Fibroblast of skin of right biceps (primary cell): ENCODE measurements at places on chromosomes 2 and 18.

DNA sequence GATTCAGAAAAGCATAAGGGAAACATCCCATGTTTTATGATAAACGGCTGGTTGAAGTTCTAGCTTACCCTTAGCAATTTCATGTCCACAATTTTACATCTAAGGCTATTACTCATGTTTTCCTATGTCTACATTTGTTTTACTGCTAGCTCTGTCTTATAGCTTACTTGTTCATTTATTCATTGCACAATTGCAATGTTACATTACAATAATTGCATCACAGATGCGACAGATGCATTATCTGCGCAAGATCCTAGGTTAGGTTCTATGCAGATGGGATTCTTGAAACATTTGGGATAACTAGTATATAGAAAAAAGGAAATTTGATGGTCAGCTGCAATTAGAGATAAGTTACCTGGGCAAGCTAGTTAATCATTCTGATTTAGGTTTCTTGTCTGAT is 108.4 kb downstream of the ARHGAP28 start:
- no peak for DNase-seq

- no peak for DNase-seq
Measured at GRCh38 chr18:56562479-56562878, 75.9 kb downstream of the TXNL1 start.

GRCh38 chr2:123463886-123464285 is 561.2 kb upstream of the CNTNAP5 start:
- no peak for DNase-seq

DNA sequence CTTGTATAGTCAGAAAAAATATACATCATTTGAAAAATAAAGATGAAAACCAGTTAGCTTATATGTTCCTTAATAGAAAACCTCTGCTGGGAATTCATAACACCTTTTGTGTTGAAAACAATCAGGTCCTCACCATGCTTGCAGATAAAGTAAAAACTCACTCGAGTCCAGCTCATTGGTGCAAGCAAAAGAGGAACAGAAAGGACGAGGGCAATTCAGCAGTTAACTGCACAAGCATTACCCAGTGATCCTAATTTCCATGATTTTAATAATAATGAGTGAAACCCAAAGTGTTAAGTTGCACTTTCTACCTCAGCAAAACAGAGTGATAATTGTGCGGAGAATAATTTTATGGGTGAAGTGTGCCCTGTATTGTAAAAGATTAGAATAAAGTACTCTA is 839.9 kb downstream of the BCL11A start:
- no peak for DNase-seq

GRCh38 chr2:222862106-222862908 is 1.5 kb downstream of the ACSL3 start:
- no peak for DNase-seq

GRCh38 chr18:10518595-10519255 is 7.1 kb upstream of the NAPG start:
- peak; percentile 62 for DNase-seq

DNA sequence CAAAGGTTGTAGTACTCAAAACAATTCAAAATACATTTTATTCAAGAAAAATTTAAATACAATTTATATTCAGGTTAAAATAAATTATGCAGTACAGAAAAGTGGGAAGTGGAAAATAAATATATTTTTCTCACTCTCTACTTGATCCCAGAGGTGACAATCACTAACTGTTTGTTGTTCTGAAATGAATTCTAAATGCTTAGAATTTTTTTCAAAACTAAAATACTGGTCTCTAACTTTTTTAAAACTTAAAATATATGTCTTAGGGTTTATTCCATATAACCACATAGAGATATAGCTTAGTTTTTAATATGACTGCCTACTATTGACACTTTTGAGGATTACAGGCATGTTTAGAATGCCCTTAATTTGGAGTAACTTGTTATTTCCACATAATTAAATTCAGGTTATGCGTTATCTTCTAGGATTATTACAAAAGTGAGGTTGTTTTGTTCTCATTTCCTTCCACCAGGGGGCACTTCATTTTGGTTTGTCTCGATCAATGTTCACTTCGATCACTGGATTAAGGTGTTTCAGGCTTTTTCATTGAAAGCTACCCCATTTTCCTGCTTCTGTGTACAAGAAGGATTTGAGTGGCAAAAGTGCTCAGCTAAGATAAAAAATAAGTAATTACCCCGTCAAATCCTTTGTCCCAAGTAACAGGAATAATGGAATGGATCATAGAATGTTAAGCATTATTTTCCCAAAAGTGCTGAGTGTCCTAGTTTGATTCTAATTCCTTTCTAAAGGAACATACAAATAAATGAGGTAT is 27.1 kb upstream of the TFPI start:
- peak; percentile 53 for DNase-seq

DNA sequence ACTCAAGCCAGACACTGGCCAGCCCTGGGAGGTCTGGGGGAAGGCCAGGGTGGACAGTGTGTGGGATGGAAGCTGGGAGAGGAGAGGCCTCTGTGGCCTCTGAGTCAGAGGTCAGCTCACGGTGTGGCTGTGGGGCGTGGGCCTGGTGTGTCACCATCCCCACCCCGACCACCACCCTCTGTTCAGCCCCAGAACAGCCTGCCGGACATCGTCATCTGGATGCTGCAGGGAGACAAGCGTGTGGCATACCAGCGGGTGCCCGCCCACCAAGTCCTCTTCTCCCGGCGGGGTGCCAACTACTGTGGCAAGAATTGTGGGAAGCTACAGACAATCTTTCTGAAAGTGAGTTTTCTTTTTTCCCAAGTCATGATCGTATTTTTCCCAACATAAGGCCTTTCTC is 110.5 kb downstream of the DYSF start:
- no peak for DNase-seq

- no peak for DNase-seq
Measured at GRCh38 chr18:30766053-30766452, 276.5 kb downstream of the DSC3 start.

- DNase-seq, result no peak
Measured at GRCh38 chr2:119242276-119243119, 18.9 kb downstream of the STEAP3 start.

DNA sequence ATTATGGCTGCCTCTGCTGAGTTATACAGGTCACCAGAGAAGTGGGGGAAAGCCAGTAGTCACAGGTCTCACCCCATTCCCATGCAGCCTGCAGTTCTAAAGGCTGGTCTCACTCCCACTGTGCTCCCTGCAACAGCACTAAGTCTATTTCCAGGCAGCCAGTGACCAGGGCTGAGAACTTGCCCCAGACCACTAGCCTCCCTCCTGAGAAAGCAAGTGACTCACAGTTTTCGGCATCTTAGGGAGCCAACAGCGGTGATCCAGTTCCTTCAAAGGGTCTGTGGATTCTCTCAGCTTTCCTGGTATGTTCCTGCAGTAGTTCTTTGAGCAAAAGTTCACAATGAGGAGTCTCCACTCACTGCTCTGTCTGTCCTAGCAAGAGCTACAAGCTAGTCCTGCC is 329.6 kb upstream of the MAP2 start:
- DNase-seq, result no peak

GRCh38 chr2:231399853-231400680 is 4.6 kb downstream of the B3GNT7 start:
- DNase-seq, result no peak

GRCh38 chr2:12412898-12413305 is 303.8 kb upstream of the TRIB2 start:
- peak; percentile 45 for DNase-seq

DNA sequence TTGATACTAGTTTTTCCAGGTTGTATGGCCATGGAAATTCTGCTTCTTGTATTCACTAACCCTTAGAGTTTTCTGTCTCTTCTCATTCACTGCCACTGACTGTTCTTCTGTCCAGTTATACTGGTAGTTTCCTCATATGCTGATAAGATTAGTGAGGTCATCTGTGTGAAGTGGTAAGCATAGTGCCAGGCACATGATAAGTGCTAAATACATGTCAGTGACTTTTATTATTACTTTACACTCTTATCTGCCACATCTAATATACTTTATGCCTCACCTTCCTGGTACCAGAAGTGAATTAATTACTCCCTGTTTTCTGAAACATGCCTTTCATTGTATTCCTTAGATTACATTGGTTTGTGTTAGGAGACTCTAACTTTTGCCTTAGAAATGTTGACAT is 91.3 kb downstream of the NBEAL1 start:
- no peak for DNase-seq

DNA sequence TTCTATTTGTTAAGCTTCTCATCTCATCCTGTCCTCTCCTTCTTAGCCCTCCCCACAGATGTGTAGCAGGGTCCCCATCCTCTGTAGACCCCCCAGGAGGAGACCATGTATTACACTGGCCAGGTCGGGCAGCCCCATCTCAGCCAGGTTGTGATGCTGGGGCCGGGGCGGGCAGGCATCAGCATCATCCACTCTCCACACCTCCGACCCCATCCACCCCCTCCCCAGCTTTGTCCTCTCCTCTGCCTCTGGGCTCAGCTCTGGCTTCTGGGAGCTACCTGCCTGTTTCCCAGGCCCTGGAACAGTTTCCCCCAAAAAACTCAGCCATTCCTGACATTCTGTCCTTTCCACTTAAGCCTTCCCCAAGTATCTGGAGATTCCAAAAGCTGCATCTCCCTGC is 49.2 kb downstream of the GBX2 start:
- DNase-seq, result no peak

- DNase-seq, result peak; percentile 16
Measured at GRCh38 chr2:25845843-25846505, 32.3 kb downstream of the ASXL2 start.

- no peak for DNase-seq
Measured at GRCh38 chr2:62460175-62460574, 45.8 kb downstream of the TMEM17 start.

DNA sequence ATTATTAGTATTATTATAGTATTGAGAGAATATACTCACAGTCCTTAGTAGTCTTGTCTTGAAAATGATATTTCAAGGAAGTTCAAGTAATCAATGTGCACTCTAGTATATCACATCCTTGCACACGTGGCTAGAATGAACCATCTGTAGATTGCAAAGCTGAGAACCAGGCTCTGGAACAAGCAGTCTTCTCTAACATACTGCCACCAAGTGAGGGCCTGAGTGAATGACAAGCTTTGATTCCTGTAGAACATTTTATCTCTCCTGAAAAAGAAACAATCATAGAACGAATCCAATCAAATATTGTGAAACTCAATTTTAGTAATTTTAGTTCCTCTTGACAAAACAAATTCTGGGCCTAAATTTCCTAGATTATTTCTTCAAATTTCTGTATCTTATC is 55.3 kb upstream of the SULT1C3 start:
- peak; percentile 12 for DNase-seq

GRCh38 chr2:113276761-113277425 is 1.8 kb downstream of the PAX8 start:
- no peak for DNase-seq

DNA sequence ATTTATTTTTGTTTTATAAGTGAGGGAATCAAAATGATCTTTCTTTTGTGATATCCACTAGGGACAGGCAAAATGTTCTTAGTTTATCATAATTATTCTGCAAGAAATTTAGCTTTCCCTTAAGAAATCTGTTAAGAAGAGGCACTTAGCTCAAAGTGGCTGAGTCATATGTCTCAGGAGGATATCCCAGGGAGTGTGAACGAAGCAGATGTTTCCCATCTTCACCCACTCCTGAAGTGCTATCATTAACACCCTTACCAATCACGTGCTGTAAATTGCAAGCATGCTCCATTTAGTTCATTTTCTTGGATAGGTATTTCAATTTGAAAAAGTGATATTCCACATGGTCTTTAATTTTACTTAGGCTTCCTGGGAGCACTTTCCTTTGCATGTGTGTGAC is 774.3 kb upstream of the TMEFF2 start:
- DNase-seq, result no peak

DNA sequence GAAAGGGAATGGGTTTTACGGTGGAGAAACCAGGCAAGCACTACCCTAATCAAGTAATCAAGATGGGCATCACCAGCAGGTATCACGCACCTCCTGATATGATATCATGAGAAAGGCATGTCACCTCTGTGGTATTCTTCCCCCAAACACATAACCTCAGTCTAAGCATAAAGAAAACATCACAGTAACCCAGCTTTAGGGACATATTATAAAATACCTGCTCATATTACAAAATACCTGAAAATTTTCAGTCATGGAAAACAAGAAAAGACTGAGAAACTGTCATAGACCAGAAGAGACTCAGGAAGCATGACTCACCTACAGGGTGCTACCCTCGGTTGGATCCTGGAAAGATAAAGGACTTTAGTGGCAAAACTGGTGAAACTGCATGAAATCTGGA is 30.5 kb downstream of the GCKR start:
- DNase-seq, result no peak

- no peak for DNase-seq
Measured at GRCh38 chr18:39918847-39919246, 2036.2 kb upstream of the PIK3C3 start.

GRCh38 chr2:45986509-45986908 is 310.7 kb upstream of the EPAS1 start:
- DNase-seq, result no peak

DNA sequence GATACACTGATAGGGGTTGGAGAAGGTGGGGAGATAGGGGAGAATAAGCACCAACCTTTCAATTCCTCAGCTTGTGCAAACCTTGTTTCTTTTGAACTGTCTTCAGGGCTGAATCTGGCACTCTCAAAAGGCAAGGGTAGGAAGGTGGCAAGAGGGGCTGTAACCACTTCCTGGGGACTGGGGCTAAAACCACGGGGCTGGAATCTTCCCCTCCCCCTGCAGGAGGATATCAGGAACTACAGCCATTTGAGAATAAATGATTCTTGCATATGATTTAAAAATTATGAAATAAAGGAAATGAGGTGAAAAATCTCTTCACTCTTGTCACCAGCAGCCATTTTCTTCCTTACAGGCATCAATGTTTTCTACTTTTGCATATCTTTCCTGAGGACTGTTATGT is 50.8 kb downstream of the ATOH8 start:
- no peak for DNase-seq

DNA sequence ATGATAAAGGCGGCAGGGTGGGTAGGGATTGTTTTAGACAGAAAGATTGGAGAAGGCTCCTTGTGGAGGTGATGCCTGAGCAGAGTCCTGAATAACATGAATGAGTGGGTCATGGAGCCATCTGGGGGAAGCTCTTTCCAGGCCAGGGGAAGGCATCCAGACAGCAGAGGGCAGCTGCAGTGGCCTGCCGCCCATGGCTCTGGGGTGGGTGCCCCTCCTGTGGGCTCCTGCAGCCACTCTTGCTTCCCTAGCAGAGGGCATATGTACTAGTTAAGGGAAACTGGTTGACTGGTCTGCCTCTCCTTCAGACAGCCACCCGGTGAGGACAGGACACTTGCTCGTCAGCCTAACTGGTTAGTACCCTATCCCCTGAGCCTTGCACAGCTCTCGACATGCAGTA is 46.5 kb upstream of the SLC1A4 start:
- no peak for DNase-seq

DNA sequence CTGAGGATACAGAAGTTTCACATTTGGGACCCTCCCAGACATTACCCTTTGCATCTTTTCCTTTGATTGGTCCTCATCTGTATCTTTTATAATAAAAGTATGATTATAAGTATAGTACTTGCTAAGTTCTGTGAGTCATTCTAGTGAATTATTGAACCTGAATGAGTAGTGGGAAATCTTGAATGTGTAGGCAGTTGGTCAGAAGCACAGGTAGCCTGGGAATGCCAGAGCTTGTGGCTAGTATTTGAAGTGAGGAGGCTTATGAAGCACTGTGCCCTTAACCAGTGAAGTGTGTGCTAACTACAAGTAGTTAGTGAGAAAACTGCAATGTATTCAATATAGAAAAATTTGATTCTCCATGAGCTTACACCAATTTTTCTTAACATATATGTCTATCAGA is 257.6 kb downstream of the GRB14 start:
- no peak for DNase-seq
